NCI-H187 treated with DMSO at 0.1 percent for 48 hours (cell line): ENCODE measurements at places on chromosomes 3 and 15.

- no peak for DNase-seq
Observed at GRCh38 chr3:177525414-177525813, 328.1 kb upstream of the TBL1XR1 start.

GRCh38 chr3:46438831-46439230 lies 25.9 kb downstream of the LTF start:
- DNase-seq: no peak

- no peak for DNase-seq
Observed at GRCh38 chr3:189289251-189289650, 117.5 kb downstream of the TPRG1 start.

DNA sequence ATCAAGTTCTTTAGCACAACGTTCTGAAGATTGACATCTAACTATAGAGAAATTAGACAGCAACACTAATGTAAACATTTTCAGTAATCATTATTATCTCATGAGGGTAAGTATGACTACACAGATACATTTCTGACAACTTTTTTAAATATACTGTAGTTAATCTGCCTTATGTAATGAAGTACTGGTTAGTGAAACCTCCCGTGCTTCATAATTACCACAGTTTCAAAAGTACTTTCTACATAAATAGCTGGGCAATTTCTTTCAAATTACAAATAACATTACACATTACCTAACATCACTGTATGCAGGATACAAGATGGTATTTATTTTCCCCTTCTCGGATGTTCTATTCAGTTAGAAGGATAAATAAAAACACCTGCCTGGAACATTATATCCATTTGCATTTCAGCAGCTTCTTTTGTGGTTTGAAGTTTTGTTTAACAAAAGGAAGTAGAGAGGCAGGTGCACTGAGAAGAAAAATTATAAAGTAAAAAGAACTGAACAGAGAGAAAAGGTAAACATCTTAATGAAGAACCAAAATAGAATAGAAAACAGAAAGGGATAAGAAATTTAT lies 1241.5 kb upstream of the GBE1 start:
- DNase-seq: no peak

DNA sequence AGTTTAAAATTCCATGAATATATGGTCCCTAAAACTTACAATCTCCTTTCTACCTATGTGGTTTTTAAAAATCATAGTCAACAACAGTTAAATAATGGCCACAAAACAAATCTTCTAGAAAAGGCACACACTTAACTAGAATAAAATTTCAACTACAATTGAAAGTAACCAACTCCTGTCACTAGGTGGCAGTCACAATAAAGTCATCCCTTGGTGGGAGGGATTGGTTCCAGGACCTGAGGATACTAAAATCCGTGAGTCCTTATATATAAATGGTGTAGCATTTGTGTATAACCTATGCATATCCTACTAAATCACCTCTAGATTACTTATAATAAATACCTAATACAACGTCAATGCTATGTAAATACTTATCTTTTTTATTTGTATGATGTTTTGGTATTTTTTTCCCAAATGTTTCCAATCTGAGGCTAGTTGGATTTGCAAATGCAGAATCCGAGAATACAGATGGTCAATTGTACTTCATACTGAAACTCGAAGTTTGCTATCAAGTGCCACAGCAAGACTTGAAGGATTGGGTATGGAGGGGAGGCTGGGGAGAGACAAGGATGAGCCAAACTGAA lies 172.6 kb downstream of the FMN1 start:
- DNase-seq: no peak

- DNase-seq: no peak
Observed at GRCh38 chr3:66261355-66261754, 40.6 kb downstream of the SLC25A26 start.

DNA sequence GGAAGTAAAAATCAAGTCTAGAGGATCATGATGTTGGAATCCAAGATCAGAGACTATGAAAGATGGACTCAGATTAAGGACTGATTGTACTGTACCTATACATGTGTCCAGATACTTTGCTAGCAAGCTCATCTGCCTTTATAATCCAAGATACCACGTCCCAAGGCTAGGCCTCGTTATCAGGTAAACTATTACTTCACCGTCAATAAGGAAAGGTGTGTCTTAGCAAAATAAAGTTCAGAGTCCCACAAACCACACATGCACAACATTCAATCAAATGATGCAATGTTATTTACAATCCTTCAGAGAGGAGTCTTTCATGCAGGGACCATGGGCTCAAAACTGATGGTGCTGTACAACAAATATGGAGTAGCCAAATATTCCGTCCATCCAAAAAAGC lies 1092.9 kb downstream of the IGSF11 start:
- DNase-seq: no peak
